ENCODE measurements at places on chromosomes 11 and 22.

DNA sequence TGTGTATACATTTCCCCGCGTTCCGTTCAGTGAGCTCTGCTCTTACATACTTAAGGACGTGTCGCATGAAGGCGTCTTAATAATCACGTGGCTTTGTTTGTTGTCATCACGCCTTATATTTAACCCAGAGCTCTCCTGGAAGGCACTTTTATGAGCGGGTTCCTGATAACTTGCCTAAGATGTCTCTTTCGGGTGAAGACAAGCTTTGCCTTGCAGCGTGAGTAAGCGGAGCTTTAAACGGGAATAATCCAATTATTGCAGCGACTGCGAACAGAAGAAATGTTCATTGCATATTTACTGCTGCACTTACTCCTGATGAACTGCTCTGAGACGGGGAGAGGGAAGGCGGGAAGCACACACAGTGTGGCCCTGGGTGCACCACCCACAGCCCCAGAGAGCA lies 1128.2 kb downstream of the BRD1 start:
- DNase-seq = no peak

- DNase-seq = no peak
Measured at GRCh38 chr11:116642902-116643301, 129.9 kb downstream of the BUD13 start.

DNA sequence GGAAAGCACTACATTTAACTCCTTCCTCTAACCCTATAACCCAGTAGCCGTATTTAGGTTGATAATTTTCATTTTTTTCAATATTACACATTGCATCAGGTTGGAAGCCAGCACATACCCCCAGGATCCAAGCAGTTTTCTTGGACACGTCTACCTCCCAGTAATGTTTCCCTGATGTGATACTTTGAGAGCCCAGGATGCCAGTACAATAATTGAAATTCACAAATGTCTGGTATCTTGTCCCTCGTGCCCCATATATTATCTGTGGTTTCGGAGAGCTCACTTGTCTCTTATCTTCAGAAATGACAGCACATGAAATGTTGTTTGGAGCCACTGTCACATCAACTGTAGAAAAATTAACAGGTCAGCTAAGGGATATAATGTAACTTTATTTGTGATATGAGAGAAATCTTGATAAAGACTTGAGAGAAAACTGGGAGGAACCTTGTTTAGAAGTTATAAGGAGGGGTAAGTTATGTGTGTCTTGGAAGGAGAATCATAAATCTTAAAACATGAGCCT lies 19.8 kb downstream of the TRIM5 start:
- DNase-seq = no peak

GRCh38 chr11:29562183-29562582 lies 454.6 kb downstream of the KCNA4 start:
- DNase-seq = no peak

DNA sequence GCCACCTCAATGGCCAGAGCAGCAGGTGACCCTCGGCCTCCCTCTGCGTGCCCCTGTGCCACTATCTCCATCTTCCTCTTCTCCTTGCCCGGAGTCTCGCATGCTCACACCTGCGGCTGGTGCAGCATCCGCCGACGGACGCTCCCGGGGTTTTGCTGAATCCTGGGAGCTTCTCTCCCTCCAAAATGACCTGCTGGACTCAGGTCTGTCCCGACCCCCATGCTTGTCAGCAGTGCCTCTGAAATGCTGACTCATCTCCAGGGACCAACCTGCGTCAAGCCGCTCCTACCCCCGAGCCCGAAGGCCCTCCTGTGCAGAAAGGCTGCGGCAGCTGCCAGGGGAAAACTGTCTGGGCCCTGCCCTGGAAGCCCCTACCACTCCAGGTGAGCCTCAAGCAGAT lies 58.4 kb downstream of the CELSR1 start:
- DNase-seq = no peak

DNA sequence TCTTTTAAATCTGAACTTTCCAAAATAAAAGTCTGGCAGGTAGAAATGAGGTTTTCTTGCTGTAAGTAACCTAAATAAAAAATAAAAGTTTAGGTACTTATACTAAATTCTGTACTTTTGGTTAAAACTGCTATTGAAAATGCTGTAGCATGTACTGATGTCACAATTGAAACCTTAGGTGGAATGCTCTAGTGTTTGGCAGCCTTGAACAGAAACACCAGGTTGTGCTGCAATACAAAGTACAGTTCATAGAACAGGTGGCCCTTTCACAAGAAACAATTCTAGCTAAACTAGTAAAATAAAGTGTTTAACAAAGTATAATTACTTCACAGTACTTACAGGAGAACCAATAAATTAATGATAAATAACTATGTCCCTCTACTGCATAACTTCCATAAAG lies 25.1 kb downstream of the NPAT start:
- no peak for DNase-seq

- DNase-seq = no peak
Measured at GRCh38 chr11:69552951-69553350, 71.5 kb downstream of the LINC01488 start.

DNA sequence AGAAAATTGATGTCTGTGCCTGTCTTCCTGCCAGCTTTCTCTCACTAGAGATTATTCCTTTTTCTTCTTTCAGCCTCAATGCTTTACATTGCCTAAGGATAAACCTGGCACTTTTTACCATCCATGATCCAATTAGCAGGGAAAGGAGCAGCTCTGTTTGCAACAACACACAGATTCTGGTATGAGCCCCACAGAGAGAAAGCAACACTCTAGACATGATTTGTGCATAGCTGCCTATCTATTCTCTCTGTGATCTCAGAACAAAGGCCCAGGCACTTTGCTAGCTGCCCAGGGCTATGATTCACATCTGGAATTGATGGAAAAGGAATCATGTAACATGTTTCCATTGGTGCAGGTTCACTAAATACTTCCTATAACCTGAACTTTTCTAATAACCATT lies 685.0 kb downstream of the ETS1 start:
- no peak for DNase-seq

DNA sequence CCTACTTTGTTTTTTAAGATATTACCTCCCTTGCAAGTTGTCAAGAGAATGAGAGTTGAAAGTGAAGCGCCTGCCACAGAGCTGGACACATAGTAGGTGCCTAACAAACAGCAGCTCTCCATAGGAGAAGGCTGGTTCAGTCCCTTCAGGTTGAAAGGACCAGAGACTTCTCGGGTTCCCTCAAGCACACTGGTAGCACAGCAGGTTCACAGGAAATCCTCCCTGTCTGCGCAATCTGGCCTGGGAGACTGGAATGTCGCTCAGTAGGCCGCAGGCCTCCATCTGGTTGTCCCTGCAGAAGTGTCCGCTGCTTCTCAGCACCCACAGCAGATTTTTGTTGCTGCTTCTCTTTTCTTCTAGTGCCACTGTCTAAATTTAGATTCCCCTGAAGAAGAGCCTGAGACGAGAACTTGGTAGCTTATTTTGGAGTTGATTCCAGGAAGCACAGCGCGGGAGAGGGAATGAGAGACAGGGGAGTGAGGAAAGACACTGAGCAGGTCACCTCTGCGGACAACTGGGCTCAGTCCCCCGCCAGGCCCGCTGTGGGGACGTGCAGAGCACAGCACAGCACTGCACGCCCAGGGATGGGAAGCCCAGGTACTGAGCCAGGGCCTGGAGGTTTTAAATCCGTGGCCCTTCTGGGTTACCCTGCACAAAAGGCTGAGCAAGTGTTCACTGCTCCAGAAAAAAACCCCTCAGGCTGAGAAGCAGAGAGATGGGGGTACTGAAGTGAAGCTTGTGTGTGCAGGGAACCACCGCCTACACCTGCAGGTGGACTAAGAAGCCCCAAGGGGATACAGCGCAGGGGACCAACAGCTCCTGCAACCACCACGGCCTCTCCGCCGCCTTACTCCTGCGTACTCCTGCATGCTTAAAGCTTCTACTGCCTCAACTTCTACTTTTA lies 31.6 kb downstream of the RBX1 start:
- peak; percentile 69 for DNase-seq

- DNase-seq = peak; percentile 28
Measured at GRCh38 chr22:44620129-44620840, 81.7 kb upstream of the PRR5 start.

DNA sequence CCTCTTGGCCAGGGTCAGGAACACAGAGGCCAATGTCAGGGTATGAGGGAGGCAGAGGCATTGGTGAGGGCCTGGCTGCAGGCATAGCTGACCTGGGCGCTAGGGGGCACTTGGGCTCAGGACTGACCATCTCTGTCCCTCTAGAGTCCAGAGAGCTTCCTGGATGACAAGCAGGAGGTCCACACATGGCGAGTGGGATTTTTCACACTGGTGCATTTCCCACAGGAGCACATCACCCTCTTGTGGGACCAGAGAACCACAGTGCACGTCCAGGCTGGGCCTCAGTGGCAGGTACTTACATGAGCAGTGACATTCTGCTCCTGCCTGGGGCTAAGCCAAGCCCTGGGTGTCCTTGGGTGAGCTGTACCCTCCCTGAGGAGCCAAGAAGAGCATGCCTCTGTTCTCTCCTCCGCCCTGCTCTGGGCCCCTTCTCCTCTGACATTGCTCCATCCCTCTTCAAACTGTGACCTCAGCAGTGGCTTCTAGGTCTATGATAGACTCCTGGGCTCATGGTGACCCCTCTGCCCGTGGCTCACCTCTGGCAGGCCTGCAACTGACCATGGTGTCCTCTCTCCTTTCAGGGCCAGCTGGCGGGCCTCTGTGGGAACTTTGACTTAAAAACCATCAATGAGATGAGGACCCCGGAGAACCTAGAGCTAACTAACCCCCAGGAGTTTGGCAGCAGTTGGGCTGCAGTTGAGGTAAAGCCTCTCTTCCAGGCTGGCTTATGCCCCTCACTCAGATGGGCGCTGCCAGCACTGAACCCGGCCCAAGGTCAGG lies 46.6 kb downstream of the OTOG start:
- DNase-seq = no peak

DNA sequence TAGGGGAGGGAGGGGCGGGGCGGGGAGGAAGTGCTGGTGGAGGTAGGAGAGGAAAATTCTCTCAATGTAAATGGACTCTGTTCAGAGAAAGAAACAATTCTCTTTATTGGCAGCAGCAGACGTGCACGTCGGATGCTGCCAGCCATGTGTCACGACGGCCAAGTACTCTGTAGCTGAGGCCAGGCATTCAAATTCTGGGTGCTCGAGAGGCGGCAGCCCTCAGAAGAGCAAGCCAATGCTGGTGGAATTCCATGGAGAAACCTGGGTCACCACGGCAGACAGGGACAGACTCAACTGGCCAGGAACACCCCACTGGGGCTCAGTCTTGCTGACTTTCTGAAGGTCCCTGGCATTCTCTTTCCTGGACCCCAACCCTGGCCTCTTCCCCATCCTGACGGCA lies 90.8 kb downstream of the ABTB2 start:
- DNase-seq = no peak

- no peak for DNase-seq
Measured at GRCh38 chr22:46934746-46935491, 172.5 kb downstream of the TBC1D22A start.
